Right cardiac atrium (tissue), 5 donors: ENCODE measurements at places on chromosomes 16 and 17. TPM values are rescaled to one million over a fixed set of nuclear protein-coding genes. Genes with fewer than 3 reads are reported as not detected.

RHOT1 gene
- 69.3 TPM for total RNA-seq

OR1A1 gene
- total RNA-seq = not detected

WFIKKN1 gene
- total RNA-seq = 0.15 TPM

KRT15 gene
- not detected for total RNA-seq

C17orf113 gene
- total RNA-seq = 1.2 TPM

TP53TG3F gene
- not detected for total RNA-seq

RHBDL1 gene
- 1.9 TPM for total RNA-seq

PRAC2 gene
- total RNA-seq = not detected

HNF1B gene
- not detected for total RNA-seq

CDRT4 gene
- total RNA-seq = 3.6 TPM

DNA sequence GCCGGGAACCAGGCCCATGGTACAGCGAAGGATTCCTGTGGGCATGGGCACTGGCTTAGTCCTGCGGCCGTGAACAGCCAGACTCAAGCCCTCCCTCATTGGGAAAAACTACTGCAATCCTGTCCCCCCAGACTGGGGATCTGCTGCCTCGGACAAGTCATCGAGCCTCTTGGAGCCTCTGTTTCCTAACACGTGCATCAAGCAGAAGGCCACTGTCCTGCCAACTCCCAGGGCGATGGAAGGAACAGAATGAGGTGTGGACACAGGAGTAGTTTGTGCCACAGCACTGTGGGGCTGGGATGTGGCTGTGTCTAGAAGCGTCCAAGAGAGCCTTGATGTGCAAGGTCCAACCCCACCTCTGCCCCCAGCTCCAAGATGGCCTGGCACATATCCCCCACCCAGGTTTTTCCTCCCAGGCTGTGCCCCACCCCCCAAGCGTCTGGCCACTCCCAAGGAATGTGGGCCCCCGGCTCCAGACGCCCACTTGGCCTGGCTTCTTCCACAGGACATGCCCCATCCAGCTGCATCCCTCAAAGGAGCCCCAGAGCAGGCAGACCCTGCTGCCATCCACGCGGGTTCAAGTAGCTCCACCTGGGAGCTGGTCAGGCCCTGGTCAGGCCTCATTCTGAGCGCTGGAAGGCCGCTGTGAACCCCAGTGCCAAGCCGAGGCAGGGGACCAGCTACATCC lies 3.4 kb downstream of the CAMKK1 start:
- DNase-seq = peak; percentile 55

DNA sequence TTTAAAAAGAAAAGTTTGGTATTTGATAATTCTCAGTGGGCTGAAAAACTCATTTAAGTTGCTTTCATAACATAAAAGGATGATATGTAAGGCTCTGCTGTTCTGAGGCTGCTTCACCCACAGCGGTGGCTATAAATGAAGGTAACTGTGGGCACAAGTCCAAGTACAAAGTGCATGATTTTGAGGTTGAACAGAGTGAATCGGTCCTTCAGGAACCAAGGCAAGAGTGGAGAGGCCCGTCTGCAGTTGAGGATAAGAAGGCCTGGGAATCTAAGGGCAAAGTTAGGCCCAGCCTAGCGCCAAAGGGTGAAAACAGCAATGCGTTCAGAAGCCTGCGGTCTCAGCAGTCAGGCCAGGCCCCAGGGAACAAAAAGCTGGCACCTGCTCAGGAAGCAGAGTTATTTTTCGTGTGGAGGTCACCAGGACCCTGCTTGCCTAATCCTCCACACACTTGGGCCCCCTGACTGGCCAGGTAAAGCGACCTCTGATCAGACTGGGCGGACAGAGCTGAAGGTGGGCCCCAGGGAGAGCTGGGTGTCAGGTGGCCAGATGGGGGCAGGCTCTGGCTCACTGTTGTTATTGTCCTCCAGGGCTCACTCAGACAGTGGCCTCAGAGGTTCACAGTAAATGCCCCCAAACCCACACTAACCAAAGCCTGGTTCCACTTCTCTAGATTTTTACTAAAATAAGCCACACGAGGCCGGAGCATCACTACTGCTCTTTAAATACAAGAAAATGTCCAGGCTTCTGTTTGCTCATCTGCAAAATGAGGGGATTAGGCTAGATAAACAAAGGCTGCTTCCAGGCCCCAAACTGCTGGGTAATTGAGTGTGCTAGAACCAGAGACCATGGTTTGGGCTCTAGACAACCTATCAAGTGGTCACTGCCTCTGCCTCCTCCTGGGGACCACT lies 46.5 kb downstream of the TEX2 start:
- peak; percentile 71 for DNase-seq

- DNase-seq = no peak
These were observed 141.7 kb upstream of the ASIC2 start for GRCh38 chr17:33434841-33435240.

DNA sequence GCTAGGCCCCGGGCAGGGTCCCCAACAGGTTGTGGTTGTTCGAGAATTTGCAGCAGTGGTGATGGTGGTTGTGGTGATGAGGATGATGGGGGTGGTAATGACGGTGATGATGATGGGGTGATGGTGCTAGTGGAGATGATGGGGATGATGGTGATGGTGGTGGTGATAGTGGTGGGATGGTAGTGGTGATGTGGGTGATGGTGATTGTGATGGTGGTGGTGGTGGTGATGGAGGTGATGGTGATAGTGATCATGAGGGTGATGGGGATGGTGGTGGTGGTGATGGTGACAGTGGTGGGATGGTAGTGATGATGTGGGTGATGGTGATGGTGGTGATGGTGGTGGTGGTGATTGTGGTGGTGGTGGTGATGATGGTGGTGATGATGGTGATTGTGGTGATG lies 343.3 kb downstream of the SEC14L1 start:
- DNase-seq = no peak

- no peak for DNase-seq
These were observed 8.2 kb downstream of the SPAG7 start for GRCh38 chr17:4959261-4959965.

- DNase-seq = no peak
These were observed 42.8 kb downstream of the MARCHF10 start for GRCh38 chr17:62765351-62765750.

DNA sequence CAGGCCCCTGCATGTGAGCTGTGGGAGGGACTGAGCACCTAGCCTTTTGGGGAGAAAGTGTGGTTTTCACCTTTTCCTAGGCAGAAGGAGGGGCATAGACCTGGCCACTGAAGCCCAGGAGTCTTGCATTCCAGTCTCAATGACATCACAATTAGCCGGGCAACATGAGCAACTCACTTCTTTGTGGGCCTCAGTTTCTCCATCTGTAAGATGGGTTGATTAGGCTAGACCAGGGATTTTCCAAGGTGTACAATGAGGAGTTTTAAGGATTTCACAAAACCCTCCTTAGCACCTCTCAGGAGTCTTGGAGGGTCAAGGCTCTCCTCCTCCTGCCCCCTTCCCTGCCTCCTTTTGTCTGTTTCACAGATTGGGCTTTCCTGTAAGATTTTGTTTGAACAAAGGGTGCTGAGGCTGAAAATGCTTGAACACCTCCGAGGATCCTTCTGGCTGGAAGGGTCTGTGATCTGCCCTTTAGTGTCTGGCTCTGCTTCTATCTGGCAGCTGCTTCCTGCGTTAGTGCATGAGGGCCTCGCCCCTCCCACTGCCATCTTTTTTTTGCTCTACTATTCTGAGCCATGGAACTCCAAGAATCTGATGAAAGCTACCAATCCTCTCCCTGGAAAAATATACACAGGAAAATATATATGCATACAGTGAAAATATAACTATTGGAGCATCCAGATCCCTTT lies 52.4 kb upstream of the ETV4 start:
- DNase-seq = no peak

- no peak for DNase-seq
These were observed 57.8 kb downstream of the STH start for GRCh38 chr17:46056800-46057304.

- DNase-seq = no peak
These were observed 37.2 kb upstream of the BCO1 start for GRCh38 chr16:81201267-81201666.

GRCh38 chr17:41894791-41895331 lies 23.9 kb downstream of the ACLY start:
- peak; percentile 45 for DNase-seq

- peak; percentile 85 for DNase-seq
These were observed 80.9 kb downstream of the ARHGAP23 start for GRCh38 chr17:38508954-38509771.

DNA sequence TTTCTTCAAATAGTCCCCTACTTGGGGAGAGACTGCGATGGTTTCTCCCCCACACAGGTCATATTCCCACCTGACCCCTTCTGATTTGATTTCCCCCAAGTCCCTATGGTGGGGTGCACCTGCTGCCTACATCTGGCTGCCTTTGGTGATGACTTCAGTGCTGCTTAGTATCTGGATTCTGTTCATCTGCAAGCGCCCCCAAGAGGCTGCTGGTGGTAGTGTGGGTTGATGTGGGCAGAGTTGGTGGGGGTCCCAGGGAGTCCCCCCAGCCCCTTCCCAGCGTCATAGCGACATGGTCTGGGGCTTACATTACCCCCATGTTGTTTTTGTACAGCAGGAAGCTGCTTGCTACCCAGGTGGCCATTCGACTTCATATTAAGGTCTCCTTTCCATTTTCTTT lies 99.2 kb downstream of the NTN1 start:
- DNase-seq = no peak

DNA sequence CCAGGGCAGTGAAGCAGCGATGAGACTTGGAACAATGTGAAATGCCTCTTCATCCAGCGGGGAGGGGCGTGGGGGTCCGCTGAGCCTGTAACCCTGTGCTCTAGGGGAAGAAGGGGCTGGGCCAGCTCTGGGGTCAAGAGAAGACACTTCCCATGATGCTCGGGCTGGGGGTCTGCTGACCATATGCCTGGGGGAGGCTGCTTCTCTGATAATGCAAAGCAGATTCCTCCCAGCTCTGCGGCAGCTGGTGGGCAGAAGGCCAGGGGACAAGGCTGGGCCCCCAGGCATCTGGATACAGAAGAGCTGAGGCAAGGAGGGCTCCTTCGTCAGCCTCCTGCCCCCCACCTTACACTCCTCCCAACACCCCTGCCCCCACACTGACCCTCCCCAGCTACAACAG lies 24.7 kb downstream of the NGFR start:
- DNase-seq = no peak

GRCh38 chr16:59971264-59971663 lies 1237.1 kb upstream of the GOT2 start:
- DNase-seq = no peak

DNA sequence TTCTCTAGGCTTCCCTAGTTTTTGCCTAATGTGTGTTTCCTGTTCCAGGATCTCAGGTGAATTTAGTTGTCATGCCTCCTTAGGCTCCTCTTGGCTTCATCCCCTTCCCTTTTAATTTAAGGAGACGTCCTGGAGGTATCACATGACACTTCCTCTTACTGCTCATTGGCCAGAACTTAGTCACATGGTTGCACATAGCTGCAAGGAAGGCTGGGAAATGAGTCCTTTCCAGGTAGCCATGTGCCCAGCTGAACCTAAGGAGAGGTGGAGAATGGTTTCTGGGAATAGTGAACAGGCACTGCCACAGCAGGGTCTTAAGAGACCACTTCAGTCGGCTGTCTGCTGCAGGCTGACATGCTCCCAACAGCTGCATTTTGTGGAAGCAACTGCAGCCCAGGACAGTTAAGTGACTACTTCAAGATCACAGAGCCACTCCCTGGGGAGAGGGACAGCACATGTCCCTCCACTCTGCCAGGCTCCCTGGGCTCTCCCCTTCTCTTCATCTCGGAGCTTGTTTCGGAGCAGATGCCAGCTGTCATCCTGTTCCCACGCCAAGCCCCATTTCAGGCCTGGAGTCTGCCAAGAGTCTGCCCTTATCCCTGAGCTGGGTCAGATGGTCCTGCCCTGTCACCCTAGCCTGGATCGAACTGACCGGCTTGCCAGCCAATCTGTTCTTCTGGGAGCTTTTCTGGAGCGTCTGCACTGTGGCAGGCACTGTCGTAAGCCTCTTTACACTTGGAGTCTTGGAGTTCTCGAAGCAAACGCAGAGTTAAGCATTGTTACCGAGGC lies 81.4 kb upstream of the FOXF1 start:
- no peak for DNase-seq

- peak; percentile 88 for DNase-seq
These were observed 13.7 kb downstream of the RARA start for GRCh38 chr17:40322358-40323315.

DNA sequence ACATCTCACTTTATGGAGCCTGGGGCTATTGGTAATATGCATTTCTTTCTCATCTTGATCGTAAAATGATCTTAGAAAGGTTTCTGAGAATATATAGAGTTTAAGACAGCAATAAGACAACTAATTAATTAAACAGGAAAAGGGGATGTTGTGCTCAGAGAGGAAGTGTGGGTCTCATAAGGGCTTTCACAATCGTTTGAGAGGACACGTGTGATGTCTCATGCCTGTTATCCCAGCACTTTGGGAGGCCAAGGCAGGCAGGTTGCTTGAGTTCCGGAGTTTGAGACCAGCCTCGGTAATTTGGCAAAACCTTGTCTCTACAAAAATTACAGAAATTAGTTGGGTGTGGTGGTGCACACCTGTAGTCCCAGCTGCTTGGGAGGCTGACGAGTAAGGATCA lies 295.6 kb downstream of the WWOX start:
- no peak for DNase-seq
